Transverse colon (tissue), 4 donors: ENCODE measurements at places on chromosomes 5 and 9. TPM values are rescaled to one million over a fixed set of nuclear protein-coding genes. Genes with fewer than 3 reads are reported as not detected.

DNA sequence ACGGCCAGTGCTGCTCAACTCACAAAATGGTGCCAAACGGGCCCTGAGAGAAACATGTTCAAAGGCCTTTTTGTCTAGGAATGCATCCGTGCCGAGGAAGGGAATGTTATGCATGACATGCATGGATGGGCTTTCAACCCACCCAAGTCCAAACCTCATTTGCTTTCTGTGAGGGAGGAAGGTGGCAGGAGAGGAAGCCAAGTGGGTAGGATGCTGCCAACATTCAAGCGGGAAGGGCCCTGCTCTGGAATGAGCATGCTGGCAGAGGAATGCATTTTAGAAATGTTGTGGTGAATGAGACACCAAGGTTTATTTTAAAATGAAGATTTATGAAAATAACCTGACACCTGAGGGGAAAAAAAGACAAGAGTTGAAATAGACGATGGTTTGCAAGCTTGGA, 479.1 kb downstream of the CCDC171 start:
- no peaks in the 10 kb centered on the region for H3K4me1 ChIP-seq
- no peaks in the 10 kb centered on the region for H3K27me3 ChIP-seq
- no peak overlapping the region for H3K4me3 ChIP-seq

The BTNL3 gene
- 15.7 TPM for total RNA-seq

DNA sequence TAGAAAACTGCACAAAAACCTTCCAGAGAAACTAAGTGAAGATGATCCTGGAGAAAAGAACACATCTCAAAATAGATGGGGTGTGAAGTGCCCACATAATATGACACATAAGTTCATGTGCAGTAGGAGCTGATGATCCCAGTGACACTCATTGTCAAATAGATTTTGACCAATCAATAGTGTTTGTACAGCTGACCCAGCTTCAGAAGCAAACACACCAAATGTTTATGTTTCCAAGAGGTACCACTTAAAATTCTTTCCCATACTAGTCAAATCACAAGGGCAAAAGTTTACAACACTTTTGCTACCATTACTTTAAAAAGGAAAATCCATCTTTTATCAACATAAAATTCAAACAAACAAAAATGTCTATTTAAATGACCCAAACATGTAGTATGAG, 175.0 kb downstream of the MLLT3 start:
- H3K27ac ChIP-seq = no peak overlapping the region
- no peaks in the 10 kb centered on the region for H3K36me3 ChIP-seq
- peaks cover 10% of the 10 kb centered on the region for H3K4me1 ChIP-seq
- DNase-seq = no peak
- H3K4me3 ChIP-seq = no peak overlapping the region

DNA sequence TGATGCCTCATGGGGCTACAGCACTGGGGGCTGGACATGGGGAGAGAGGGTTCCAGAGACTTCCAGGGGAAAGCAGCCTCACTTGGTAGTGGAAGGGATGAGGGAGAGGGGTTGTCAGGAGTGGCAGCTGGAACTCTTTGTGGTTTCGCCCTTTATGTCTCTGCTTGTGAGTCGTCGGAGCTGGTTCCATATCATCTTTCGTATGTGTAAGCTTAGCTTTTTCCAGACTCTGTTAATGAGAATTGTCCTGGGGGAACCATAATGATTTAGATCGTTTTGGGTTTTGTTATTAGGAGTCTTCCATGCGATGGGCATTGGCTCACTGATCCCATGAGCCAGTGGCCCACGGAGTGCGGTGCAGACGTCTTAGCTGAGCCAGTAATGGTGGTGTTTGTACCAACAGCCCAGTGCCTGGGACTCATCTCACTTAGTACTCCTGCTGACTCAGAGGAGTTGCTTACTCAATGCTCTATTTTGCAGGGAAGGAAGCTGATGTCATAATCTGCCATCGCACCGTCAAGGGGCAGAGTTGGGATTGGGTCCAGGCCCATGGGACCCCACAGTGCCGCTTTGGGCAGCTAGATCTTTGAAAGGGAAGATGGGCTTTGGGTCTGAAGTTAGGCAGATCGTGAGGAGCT, 48.5 kb downstream of the NEK6 start:
- H3K4me3 ChIP-seq = no peak overlapping the region
- no peak for DNase-seq
- no peaks in the 10 kb centered on the region for H3K4me1 ChIP-seq
- H3K27me3 ChIP-seq = no peaks in the 10 kb centered on the region
- H3K36me3 ChIP-seq = no peaks in the 10 kb centered on the region

GRCh38 chr5:72451741-72452505, 55.3 kb downstream of the ZNF366 start:
- peak; percentile 23 for DNase-seq
- no peaks in the 10 kb centered on the region for H3K27me3 ChIP-seq
- H3K36me3 ChIP-seq = no peaks in the 10 kb centered on the region
- peaks cover 16% of the 10 kb centered on the region for H3K4me1 ChIP-seq
- H3K27ac ChIP-seq = peak overlapping the region; percentile 83

- H3K27me3 ChIP-seq = no peaks in the 10 kb centered on the region
- no peak for DNase-seq
- H3K36me3 ChIP-seq = no peaks in the 10 kb centered on the region
- H3K4me3 ChIP-seq = no peak overlapping the region
- no peak overlapping the region for H3K27ac ChIP-seq
Observed at GRCh38 chr5:157245886-157246285, 20.0 kb upstream of the CYFIP2 start.

DNA sequence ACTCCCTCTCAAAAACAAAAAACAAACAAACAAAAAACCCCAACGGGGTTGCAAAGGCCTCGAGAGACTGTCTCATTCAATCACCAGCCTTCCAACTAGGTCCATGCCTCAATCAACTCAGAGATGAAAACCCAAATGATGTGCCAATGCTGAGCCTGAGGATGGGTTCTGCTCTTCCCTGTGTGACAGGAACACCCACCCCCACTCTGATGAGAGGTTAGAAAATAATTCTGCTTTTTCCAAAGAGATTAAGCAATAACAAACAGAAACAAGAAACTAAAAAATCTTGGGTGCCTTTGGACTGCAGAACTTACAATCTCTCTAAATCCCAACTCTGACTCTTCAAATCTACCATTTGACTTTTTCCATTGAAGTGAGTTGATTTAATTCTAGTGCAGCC, 25.5 kb upstream of the FBP1 start:
- H3K27ac ChIP-seq = no peak overlapping the region
- H3K4me1 ChIP-seq = no peaks in the 10 kb centered on the region
- H3K27me3 ChIP-seq = no peaks in the 10 kb centered on the region

DNA sequence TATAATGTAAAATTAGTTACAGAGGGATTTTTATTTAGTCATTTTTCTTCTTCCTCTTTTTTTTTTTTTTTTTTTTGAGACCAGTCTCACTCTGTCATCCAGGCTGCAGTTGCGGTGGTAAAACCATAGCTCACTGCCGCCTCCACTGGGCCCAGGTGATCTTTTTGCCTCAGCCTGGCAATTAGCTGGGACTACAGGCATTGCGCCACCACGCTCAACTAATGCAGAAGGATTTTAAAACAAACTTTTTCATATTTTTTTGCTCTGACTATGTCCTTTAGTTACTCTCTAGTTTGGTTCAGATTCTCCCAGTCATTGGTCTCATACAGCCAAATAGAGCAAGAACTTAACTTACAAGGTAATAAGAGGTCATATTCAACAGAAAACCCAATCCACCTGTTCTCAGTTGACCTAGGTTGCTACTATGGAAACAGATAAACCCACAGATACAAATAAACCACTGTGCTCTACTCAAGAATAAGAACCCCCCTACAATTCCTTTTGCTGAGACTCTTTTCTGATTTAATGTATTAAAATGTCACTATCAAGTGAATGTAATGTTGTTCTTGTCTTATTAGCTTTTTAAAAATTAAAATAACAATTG, 50.1 kb upstream of the TTC39B start:
- DNase-seq = peak; percentile 66
- no peaks in the 10 kb centered on the region for H3K27me3 ChIP-seq
- H3K36me3 ChIP-seq = no peaks in the 10 kb centered on the region
- no peak overlapping the region for H3K27ac ChIP-seq
- no peak overlapping the region for H3K4me3 ChIP-seq

The FSD1L gene
- 6.0 TPM for total RNA-seq

DNA sequence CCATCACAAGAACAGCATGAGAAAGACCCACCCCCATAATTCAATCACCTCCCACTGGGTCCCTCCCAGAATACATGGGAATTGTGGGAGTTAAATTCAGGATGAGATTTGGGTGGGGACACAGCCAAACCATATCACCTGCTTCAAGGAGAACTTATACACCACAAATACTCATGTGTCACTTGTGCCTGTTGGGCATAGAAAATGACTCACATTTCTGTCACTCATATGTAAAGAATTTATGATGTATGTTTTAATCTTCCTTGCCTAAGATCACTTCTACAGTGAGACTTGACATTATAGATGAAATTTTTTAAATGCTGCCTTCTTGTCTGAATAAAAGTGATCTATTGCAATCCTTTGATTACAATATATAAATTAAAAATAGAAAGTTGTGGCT, 23.0 kb upstream of the PRDM6 start:
- no peak for DNase-seq
- H3K36me3 ChIP-seq = no peaks in the 10 kb centered on the region

- no peaks in the 10 kb centered on the region for H3K27me3 ChIP-seq
- peaks cover 8% of the 10 kb centered on the region for H3K4me1 ChIP-seq
- no peaks in the 10 kb centered on the region for H3K36me3 ChIP-seq
- H3K27ac ChIP-seq = no peak overlapping the region
- no peak for DNase-seq
Observed at GRCh38 chr9:112025850-112026249, 129.2 kb downstream of the UGCG start.

DNA sequence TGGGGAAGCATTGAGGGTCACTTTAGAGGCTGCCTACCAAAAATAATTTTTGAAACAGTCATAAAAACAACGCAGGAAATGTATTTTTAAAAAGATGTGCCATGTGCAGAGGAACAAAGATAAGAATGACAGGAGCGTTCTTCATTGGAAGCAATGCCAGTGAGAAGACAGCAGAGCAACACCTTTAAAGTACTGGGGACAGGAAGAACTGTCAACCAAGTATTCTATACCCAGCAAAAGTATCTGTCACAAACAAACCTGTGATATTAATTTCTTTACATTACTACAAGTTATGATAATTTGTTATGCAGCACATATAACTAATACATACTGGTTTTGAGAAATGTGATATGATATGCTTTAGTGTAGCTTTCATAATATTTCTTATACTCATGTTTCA, 675.6 kb downstream of the IRX1 start:
- no peak overlapping the region for H3K4me3 ChIP-seq
- no peak overlapping the region for H3K27ac ChIP-seq
- DNase-seq = no peak

- DNase-seq = no peak
- no peak overlapping the region for H3K4me3 ChIP-seq
- H3K36me3 ChIP-seq = no peaks in the 10 kb centered on the region
Observed at GRCh38 chr9:136328622-136329041, 1.3 kb downstream of the GPSM1 start.

- H3K27ac ChIP-seq = no peak overlapping the region
- no peaks in the 10 kb centered on the region for H3K27me3 ChIP-seq
- H3K36me3 ChIP-seq = no peaks in the 10 kb centered on the region
- no peaks in the 10 kb centered on the region for H3K4me1 ChIP-seq
- DNase-seq = no peak
- no peak overlapping the region for H3K4me3 ChIP-seq
Observed at GRCh38 chr9:77447646-77448045, 200.5 kb downstream of the GNA14 start.

- no peaks in the 10 kb centered on the region for H3K36me3 ChIP-seq
- no peaks in the 10 kb centered on the region for H3K27me3 ChIP-seq
- H3K27ac ChIP-seq = no peak overlapping the region
- H3K4me3 ChIP-seq = no peak overlapping the region
Observed at GRCh38 chr5:27328480-27328879, 290.1 kb upstream of the CDH9 start.

- no peak for DNase-seq
- H3K36me3 ChIP-seq = no peaks in the 10 kb centered on the region
- H3K4me3 ChIP-seq = no peak overlapping the region
Observed at GRCh38 chr9:100492952-100493351, 20.0 kb downstream of the TMEFF1 start.

DNA sequence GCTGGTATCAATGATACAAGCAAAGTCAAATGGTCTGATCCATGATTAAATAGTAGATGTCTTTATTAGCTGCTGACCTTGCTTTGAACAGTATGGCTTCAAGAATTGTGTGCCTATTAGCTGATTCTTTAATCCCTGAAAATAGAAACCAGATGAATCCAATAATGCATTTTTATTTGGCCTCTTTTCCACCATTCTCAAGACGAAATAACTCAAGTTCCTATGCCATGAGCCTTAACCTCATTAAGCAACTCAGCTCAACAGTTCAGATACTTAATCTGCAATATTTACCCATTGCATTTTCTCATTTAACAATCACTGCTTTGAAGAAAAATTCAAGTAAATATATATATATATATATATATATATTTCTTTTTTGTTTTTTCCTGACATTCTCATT, 588.6 kb upstream of the MEF2C start:
- H3K27ac ChIP-seq = no peak overlapping the region
- DNase-seq = no peak
- H3K4me3 ChIP-seq = no peak overlapping the region
- no peaks in the 10 kb centered on the region for H3K36me3 ChIP-seq
- no peaks in the 10 kb centered on the region for H3K27me3 ChIP-seq

GRCh38 chr9:4287886-4288588, 11.8 kb downstream of the GLIS3 start:
- no peak overlapping the region for H3K4me3 ChIP-seq
- no peak for DNase-seq
- H3K27me3 ChIP-seq = no peaks in the 10 kb centered on the region
- no peak overlapping the region for H3K27ac ChIP-seq

The TSPAN17 gene
- 44.5 TPM for total RNA-seq

The TXNDC15 gene
- total RNA-seq = 81.9 TPM
